ENCODE measurements at places on chromosomes 7 and 10. TPM values are rescaled to one million over a fixed set of nuclear protein-coding genes. Genes with fewer than 3 reads are reported as not detected.

GRCh38 chr10:127405221-127405620 is 143.9 kb upstream of the NPS start:
- DNase-seq = no peak

DNA sequence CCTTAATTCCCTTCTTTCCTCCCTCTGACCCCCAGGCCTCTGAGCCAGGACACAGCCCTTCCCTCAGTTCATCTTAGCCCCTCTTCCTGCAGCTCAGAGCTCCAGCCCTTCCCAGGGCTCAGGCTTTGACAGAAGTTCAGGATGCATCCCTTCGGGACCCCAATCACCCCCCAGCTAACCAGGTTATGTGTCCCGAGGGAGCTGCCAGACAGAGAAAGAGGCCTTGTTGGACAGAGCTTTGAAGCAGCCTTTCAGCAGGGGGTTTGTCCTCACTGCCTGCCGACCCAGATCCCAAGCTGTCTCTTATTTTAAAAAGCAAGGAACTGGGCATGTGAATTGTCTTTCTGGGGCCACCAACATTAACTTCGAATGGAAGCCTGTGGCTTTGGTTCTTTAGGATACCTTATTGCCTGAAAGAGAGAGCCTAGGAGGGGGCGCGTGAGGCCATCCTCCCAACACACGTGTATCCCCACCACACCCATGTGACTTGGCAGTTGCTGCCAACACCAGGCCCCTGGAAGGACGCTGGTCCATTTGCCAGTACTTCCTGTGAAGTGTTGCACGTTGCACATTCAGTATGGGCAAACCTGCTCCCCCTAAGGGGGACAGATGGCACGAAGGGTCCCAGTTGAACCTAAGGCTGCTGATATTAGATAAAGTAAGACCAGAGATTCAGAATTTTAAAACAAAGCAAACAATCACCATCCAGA is 858 bp downstream of the CCDC136 start:
- DNase-seq = no peak

DNA sequence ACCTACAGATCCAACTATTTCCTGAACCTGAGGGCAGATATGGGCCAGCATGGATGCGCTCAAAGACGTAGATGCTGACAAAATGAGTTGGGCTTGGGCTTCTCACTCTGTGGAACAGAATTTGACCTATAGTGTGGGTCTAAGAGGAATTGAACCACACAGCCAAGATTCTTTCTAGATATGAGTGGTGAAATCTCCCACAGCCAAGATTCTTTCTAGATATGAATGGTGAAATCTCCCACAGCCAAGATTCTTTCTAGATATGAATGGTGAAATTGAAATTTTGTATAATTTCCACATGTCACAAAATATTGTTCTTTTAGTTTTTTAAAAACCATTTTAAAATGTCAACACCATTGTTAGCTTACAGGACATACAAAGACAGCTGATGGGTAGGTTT is 215.4 kb upstream of the LRGUK start:
- no peak for DNase-seq

DNA sequence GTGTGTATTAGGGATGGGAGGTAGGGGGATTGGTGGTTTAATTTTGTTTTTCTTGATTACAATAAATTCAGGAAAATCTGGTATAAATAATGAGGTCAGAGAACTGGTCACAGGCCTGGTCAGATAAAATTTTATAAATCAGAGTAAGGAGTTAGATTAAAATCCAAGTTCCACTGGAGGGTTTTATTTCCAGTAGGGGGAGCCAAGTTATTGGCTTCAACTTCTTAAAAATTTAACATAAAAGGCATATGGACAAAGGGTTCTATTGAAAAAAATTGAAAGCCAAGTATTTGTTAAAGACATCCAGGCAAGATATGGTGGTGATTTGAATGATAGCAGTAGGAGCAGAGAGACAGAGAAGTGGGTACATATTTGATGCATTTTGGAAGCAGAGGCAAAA is 763.3 kb downstream of the SORCS1 start:
- DNase-seq = no peak

GRCh38 chr7:44541028-44541869 is at the start of gene NPC1L1:
TSS of gene NPC1L1 (minus strand) at chr7:44541330. CDS start at chr7:44541259, 71 bp downstream.
- no peak for DNase-seq

GRCh38 chr10:21334891-21335696 is 190.4 kb downstream of the SKIDA1 start:
- peak; percentile 57 for DNase-seq

DNA sequence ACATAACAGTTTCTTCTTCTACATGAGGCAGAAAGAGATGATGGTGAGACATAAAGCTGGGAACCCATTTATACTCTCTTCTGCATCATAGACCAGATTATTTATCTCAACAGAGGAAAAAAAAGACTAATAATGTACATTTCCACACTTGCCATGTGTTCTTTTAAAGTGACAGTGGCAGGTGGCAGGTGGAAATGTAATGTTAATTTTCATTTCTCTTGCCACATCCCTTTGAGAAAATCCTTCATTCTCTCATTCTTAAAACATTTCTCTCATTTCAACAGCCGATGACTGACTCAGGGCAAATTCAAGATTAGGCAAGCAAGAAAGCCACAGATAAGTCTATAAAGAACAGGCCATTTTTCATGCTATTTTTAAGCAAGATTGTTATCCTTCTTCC is 635.6 kb upstream of the SORCS1 start:
- DNase-seq = no peak

DNA sequence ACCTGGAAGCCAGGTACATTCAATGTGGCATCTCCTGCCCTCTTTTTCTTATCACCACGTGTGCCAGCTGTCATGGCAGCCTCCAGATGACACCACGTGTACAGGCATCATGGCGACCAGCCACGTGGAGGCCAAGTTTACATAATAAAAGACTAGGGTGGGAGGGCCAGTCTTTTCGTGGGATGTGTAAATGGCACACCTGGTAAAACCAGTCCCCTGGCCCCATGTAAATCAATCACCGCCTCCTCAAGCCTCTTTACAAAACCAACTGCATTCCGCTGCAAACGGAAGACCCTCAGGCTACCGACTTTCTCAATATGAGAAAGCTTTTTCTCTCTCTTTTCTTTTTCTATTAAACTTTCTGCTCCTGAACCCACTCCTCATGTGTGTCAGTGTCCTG is 65.1 kb upstream of the PHF14 start:
- no peak for DNase-seq

GRCh38 chr10:116109481-116109880 is 163.5 kb downstream of the GFRA1 start:
- DNase-seq = peak; percentile 34

- no peak for DNase-seq
Observed at GRCh38 chr10:6207658-6208057, 4.9 kb downstream of the PFKFB3 start.

GRCh38 chr7:80923211-80923612 is 4.4 kb upstream of the SEMA3C start:
- DNase-seq = no peak

DNA sequence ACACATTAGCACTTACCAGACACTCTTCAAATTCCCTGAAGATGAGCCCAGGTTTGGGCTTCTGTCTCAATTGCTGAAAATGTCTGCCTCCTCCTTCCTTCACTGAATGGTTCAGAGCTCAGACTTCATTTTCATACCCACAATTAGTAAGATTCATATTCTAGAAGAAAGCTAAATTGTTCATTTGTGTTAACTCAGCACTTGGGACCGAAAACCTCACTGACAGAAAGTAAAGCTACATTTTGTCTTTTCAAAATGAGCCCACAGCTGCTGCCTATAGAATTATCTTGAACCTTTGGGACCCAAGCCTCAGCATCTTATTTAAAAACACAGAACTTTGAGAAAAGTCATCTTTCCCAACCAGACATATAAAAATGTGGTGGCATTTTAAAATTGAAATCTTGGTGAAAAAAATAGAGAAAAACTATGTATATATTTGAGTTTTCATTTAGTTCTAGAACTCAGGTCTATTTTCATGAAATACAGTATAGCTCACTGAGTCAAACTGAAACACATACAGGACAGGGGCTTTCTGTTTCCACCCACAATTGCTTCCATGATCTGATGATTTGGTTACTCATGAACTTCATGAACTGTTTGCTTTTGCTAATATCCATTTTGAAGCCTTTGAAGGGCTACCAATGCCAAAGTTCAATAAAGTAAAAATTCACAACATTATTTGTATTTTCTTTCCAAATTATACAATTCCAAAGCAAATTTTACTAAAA is 119.1 kb upstream of the PFKP start:
- DNase-seq = no peak

GRCh38 chr10:126394948-126395347 is 6.7 kb upstream of the ADAM12 start:
- DNase-seq = no peak

GRCh38 chr10:20890009-20890408 is 7.1 kb downstream of the NEBL start:
- no peak for DNase-seq

DNA sequence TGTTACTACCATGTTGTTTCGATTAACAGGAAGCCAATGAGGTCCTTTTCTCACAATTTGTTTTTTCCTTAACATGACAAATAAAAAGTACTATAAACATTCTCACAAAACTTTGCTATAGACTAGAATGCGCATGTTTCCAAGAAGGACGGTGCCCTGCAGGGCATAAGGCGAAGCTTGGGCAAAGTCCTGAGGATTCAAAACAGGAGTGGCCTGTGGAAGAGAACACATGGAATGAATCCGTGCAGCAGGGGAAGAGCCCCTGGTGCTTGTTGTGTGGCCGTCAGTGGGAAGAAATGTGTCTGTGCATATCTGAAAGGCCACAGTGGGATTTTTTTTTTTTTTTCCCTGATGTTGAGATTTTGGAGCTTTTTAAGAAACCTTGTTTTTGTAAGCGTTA is 67.6 kb downstream of the ITGA8 start:
- no peak for DNase-seq

DNA sequence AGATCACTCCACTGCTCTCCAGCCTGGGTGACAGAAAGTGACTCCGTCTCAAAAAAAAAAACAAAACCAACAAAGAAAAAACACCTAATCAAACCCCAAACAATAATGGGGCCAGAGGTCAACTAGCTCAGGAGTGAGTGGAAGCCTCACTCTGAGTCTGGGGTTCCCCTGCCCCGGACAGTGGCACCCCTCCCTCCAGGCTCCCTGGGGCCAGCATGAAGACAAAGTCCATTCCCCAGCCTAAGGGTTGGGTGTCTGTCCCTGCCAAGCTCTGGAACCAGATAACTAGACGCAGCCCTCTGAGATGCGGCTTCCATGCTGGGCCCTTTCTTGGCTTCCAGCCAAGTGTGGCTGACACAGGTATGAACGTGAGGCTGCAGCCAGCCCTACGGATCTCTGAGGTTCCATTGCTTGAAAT is 1.7 kb upstream of the FUOM start:
- no peak for DNase-seq

DNA sequence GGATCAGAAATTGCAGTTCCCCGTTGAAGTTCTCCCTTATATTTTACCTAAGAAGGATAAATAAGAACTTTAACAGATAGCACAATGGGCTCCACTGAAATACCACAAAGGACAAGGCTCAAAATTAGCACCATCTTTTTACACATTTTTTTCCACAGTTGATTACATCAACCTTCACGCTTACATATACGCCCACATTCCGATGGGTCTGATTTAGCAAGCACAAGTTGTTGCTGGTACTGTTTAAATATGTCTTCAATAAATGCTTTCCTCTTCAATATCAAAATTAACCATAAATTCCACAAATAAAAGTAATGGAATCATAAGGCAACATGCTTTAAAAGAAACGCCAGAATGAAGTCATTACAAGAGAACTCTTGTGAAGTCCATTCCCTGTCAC is 79.5 kb downstream of the NEBL start:
- no peak for DNase-seq

- no peak for DNase-seq
Observed at GRCh38 chr7:22728401-22729029, 1.5 kb downstream of the IL6 start.

GRCh38 chr7:12649348-12649747 is 38.1 kb upstream of the ARL4A start:
- no peak for DNase-seq

GRCh38 chr7:117458977-117459583 is 20.7 kb upstream of the CFTR start:
- no peak for DNase-seq

DNA sequence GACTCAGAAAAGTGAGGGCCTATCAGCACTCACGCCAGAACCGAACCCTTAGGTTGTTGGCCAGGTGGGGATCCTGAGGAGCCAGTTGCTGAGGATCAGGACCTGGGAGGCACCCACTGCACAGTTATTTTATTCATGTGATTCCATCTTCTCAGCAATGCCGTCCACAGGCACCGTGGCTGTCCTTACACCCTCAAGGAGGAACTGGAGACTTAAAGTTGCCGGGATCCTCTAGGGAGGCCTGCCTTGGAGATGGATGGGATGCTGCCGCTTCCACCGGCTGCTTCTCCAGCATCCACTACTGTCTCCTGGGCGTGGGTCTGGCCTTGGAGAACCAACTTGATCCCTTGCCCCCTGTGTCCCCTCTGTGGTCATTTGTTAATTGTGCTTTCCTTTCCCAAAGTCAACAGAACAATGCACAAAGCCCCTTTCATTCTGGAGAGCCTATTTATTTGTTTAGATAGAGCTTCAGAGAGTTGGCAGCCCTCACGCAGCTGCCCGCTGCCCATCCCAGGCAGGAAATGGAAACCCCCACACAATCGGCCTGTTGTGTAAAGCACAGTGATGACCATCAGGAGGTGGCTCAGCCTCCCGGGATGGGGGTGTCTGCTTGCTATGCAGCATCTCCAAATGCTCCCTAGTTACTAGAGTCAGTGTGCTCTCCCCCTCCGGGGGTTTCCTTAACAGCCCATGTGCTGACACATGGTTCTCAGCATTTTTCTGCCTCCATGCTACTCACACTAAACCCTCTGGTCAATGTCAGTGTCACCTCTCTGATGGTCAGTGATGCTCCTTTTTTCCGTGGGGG is 52.9 kb upstream of the IGFBP3 start:
- DNase-seq = no peak

DNA sequence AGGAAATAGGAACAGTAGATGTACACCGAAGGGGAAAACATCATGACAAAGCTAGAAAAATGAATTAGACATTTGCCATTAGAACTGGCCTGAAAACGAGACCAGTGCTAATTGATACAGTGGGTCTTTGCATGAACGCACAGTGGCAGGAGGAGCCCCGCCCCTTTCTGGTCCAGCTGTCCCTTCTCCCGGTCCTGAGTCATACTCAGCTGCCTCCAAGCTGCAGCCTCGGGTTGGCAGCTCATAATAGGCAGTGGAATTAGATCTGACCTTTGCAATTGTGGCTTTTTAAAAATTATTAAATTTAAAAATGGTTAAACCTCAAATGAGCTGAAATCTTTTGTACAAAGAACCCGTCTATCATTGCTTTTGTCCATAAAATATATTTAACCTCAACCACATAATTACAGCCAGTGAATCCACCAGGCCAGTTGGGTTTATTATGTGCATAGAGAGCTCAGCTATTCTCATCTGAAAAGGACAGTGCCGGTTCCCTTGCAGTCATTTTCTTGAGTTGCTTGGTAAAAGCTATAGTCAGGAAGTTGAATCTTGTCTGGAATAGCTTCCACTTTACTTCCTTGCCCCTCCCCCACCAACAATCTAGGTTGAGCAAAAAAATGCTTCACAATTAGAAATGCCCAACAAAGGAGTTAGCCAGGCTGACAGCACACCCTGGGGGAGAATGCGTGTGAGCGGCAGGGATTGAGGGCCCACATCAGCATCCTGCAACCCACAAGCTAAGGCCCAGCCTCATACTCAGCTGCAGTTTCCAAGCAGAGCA is 147.1 kb downstream of the BUB3 start:
- no peak for DNase-seq

The DLX5 gene
- not detected for total RNA-seq

The HOXA4 gene
- total RNA-seq = 9.4 TPM

The LDB3 gene
- total RNA-seq = 15.9 TPM

The VPS50 gene
- 42.7 TPM for total RNA-seq

The ICA1 gene
- total RNA-seq = 74.6 TPM

The ZNF248 gene
- total RNA-seq = 17.6 TPM

The RPEL1 gene
- total RNA-seq = not detected

The RSPH10B gene
- 0.44 TPM for total RNA-seq

The RPP30 gene
- total RNA-seq = 32.9 TPM
